ENCODE measurements at places on chromosomes 4 and X. TPM values are rescaled to one million over a fixed set of nuclear protein-coding genes. Genes with fewer than 3 reads are reported as not detected.

Gene TMEM187
- 2.8 TPM for polyA plus RNA-seq

Gene TAPT1
- 34.6 TPM for polyA plus RNA-seq

Gene C1QTNF7
- 2.5 TPM for polyA plus RNA-seq

Gene NAP1L2
- polyA plus RNA-seq: 0.54 TPM

Gene HSPA4L
- polyA plus RNA-seq: 9.0 TPM

Gene CENPI
- polyA plus RNA-seq: 5.1 TPM

Gene OPHN1
- polyA plus RNA-seq: 16.3 TPM

Gene ZDHHC15
- 2.1 TPM for polyA plus RNA-seq

Gene ARHGAP24
- 53.2 TPM for polyA plus RNA-seq

Gene ZNF141
- 18.8 TPM for polyA plus RNA-seq

Gene GSPT2
- 8.0 TPM for polyA plus RNA-seq

Gene SRPX2
- 25.2 TPM for polyA plus RNA-seq

Gene KLB
- polyA plus RNA-seq: 0.09 TPM

Gene SLC9B1
- 1.5 TPM for polyA plus RNA-seq

Gene SYNPO2
- 162 TPM for polyA plus RNA-seq

Gene VEGFC
- 7.9 TPM for polyA plus RNA-seq

Gene CEP135
- 5.6 TPM for polyA plus RNA-seq

Gene RBMXL3
- polyA plus RNA-seq: not detected

Gene USP17L25
- not detected for polyA plus RNA-seq

Gene CEP44
- polyA plus RNA-seq: 14.2 TPM

Gene PDGFRA
- polyA plus RNA-seq: 62.7 TPM

Gene VCX2
- polyA plus RNA-seq: not detected

Gene SLC49A3
- 25.2 TPM for polyA plus RNA-seq

Gene EPGN
- 0.32 TPM for polyA plus RNA-seq

Gene RIPPLY1
- polyA plus RNA-seq: 0.66 TPM

Gene ART3
- polyA plus RNA-seq: 38.3 TPM

Gene USP17L11
- not detected for polyA plus RNA-seq

Gene MAGEC2
- polyA plus RNA-seq: not detected

Gene CLDN22
- polyA plus RNA-seq: not detected
